Cerebellum (tissue), 4 donors: ENCODE measurements at places on chromosomes 7 and 10. TPM values are rescaled to one million over a fixed set of nuclear protein-coding genes. Genes with fewer than 3 reads are reported as not detected.

The GBX1 gene
- total RNA-seq, result not detected

The AUTS2 gene
- 298 TPM for total RNA-seq

The CASTOR2 gene
- total RNA-seq, result 48.7 TPM

The OPN4 gene
- total RNA-seq, result not detected

The OR6B1 gene
- total RNA-seq, result not detected

The CYP2C18 gene
- not detected for total RNA-seq

GRCh38 chr7:82384051-82384464 lies 59.5 kb downstream of the CACNA2D1 start:
- DNase-seq, result no peak

- DNase-seq, result no peak
Measured at GRCh38 chr7:148688526-148688925, 10.2 kb upstream of the CUL1 start.

DNA sequence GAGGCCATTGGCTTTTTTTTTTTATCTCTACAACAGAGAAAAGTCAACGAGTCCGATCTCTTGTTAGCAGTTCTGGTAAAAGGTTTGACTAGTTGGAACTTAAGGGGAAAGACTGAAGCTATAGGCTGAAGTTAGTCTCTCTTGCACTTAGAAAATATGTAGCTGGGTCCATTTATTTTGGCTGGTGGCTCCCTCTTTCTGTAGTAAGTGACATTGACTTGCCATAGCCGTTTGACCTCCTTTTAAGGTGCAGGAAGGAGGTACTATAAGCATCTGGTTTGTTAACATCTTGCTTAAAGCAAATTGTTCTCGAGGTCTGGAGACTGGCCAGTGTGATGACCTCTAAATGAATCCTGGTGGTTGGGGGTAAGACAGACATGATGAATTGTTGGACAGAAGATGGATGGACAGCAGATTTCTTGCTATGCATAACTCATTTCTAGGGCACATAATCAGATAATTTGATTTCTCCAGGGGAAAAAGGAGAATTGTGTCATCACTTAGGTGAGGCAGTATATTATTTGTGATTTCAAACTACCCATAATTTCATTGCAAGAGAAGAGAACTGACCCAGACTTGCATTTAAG lies 356.3 kb upstream of the GALNT17 start:
- no peak for DNase-seq

- no peak for DNase-seq
Measured at GRCh38 chr7:57400531-57401155, 49.3 kb upstream of the ZNF716 start.

DNA sequence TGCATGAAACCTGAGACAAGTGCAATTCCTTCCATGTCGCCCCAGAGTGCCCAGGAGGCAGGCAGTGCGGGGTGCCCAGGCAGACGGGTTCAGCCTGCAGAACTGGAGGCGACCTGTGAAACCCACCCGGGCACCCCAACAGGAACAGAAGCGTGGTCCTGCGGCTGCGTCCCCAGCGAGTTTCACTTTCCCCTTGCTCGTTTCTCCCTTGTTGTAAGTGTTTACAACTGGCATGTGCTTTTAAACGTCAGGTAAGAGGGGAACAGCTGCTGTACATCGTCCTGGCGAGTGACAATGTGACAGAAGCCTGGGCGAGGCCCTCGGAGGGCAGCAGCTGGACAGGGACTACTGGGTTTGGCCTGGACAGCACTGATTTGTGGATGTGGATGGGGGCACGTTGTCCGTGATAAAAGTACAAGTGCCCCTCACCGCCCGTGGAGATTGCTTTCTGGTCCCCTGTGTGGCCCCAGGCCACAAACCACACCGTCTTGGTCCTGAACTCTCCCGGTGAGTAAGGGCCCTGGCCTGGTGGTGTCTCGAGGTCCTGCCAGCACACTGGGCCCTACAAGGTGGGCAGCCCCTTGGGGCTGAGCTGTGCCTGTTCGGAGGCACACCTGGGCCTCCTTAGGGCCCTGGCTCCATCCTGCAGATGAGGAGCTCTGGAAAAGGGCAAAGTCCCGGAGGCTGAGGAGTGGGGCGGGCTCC lies 4.0 kb downstream of the VENTX start:
- DNase-seq, result no peak

- DNase-seq, result no peak
Measured at GRCh38 chr7:138934367-138934766, 46.8 kb downstream of the KIAA1549 start.

- no peak for DNase-seq
Measured at GRCh38 chr10:72598769-72599701, 26.8 kb downstream of the MICU1 start.

- no peak for DNase-seq
Measured at GRCh38 chr7:68509054-68509453, 1089.2 kb upstream of the AUTS2 start.

- DNase-seq, result no peak
Measured at GRCh38 chr10:122255509-122256301, 15.4 kb upstream of the BTBD16 start.

- no peak for DNase-seq
Measured at GRCh38 chr7:1940402-1940786, 270.3 kb downstream of the ELFN1 start.

DNA sequence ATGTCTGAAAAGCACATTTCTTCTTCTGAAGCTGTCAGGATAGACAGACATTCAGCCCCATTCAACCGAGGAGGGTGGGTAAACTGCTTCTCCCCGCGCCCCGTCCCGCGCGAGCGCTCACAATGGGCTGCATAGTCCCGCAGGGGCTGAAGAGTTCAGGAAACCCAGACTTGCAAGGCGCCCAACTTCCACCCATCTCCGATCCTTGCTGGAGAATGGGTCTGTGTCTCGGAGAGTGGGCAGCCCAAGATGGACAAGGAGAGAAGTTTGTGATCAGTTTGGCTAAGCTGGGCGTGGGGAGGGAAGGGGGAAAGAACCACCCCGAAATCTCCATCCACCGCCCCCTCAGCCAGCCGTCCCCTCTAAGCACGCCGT lies 686 bp downstream of the AASS start:
- no peak for DNase-seq

- DNase-seq, result peak; percentile 11
Measured at GRCh38 chr7:123635551-123636359, 19.9 kb upstream of the LMOD2 start.

- no peak for DNase-seq
Measured at GRCh38 chr10:50572017-50572491, 51.7 kb downstream of the SGMS1 start.

DNA sequence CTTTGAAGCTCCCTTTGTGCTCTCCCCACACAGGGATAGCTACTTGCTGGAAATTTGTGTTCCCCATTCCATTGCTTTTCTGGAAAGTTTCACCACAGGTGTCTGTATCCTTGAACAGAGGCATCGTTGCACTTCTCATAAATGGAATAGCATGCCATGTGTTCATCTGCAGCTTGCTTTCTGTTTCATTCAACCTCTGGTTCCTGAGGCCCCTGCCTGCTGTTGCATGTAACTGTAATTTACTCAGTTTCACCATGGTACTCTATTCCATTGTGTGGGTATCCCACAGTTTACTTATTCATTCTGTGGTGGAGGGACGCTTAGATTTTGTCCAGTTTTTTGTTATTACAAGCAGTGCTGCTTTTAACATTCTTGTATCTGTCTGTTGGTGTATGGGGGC lies 32.0 kb downstream of the EEPD1 start:
- DNase-seq, result no peak

- no peak for DNase-seq
Measured at GRCh38 chr10:75228834-75229233, 6.9 kb downstream of the COMTD1 start.

DNA sequence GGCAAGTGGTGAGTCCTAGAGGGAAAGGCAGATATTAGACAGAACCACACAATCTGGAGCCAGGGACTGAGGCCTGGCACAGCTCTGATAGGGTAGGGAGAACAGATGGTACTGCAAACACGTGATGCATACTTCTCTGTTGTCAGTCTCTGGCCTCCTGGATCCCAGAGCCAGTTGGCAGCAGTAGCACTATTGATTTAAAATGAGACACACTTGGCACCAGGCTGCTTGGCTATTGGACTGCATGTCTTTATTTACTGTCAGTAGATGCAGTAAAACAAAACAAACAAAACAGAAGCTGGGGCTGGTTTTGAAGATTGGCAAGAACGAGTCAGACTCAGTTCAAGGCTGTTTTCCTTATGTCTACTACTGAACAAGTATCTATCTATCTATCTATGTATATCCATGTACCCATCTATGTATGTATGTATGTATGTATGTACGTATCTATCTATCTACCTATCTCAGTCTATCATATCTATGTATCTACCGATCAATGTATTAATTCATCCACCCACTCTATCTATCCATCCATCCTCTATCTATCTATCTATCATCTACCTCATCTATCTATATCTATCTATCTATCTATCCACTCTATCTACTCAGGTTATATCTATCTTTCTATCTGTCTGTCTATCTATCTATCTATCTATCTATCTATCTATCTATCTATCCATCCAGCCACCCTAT lies 23.4 kb upstream of the MGAM2 start:
- peak; percentile 85 for DNase-seq
